Naive thymus-derived CD4-positive, alpha-beta T cell (primary cell): ENCODE measurements at places on chromosomes 3 and 15.
A peak's percentile ranks its signal among the peaks of the same experiment; 100 is the strongest.

- no peak for DNase-seq
Observed at GRCh38 chr3:147875498-147875897, 466.3 kb downstream of the ZIC1 start.

DNA sequence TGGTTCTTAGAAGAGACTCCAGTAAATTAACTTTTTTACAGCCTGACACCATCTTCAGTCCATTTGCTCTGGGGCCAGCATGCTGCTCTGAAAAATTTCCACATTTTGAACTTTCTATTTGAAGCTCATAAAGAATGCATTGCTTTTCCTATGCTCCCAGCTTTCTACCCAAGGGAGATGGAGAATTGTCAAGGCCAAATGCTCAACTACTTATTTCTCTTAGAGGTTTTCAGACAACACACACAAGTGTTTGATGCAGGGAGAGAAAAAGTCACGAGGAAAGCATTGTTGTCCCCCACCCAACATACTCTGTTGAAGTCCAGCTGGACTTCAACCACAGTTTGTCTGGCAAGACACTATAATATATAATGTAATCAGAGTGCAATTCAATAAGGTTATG is 100.3 kb upstream of the CADPS start:
- no peak for DNase-seq

DNA sequence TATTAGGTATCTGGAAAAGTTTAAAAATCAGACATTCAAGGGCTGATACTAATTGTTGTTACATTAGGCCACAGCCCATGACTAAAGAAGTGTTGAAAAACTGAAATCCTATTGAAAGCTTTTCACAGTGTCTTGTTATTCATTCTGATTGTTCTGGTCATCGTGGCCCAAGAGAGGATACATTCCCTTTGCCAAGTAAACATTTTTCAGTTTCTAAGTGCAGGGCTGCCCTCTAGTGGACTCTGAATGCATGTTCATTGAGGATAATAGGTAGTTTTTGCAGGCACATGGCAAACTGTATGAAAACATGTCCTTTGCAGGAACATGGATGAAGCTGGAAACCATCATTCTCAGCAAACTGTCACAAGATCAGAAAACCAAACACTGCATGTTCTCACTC is 181.1 kb downstream of the MYRIP start:
- no peak for DNase-seq

GRCh38 chr3:101998256-101998926 is 149.1 kb downstream of the NFKBIZ start:
- no peak for DNase-seq

GRCh38 chr3:65128346-65128745 is 440.5 kb upstream of the ADAMTS9 start:
- no peak for DNase-seq

GRCh38 chr3:197542741-197543454 is 12.9 kb downstream of the BDH1 start:
- DNase-seq = no peak

DNA sequence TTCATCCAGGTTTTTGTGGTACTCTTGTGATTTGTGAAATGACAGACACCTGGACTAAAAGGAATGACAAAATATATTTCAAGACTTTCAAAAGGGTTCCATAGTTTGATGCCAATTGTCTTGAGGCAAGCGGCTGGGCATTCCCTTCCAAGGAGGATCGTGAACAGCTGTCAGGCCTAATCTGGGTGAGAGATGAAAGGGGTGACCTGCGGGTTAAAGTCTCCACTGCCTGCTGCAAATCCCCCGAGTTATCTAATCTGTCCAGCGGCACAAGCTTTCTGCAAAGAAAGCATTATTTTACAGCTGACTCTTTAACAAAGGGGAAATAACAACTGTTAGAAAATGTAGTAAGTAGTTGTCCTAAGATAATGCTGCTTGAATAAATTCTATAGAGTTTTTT is 128.7 kb upstream of the MB21D2 start:
- DNase-seq = no peak

- DNase-seq = no peak
Observed at GRCh38 chr15:37220949-37221670, 120.8 kb upstream of the MEIS2 start.

DNA sequence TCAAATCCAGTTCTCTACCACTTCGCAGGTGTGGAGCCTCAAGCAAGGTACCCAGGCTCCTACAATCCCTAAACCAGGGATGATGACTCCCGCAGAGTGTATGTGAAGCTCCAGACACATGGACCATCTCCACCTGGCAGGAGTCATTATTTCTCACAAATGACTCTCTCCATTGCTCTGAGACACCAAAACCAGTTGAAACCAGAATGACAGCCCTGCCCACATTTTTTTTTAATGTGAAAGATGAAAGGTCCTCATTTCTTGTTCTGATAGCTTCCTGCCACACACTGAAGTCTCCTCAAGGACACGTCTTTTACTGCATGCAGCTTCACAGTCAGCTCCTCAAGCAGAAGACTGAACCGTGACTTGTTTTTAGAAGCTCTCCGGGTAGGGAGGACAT is 61.4 kb upstream of the ZBTB38 start:
- DNase-seq = peak; percentile 73

DNA sequence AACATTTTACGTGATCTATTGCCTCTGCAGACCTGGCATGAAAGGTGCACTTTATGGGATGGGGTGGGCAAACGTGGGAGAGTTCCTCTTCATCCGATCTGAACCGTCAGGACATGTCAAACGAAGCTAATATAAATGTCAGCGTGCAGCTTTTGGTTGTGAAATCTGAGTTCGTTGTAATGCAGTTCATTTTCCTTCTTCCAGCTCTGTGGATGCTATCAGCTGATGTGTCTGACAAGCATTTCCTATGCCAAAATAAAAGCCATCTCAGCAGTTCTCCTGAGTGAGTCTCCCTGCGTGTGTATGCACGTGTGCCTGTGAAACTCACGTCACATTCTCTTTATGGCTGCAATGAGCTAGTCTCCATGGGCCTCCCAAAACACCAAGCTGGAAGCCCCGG is 512.3 kb downstream of the MCTP2 start:
- no peak for DNase-seq

GRCh38 chr3:112360561-112360960 is 27.6 kb downstream of the CD200 start:
- no peak for DNase-seq

DNA sequence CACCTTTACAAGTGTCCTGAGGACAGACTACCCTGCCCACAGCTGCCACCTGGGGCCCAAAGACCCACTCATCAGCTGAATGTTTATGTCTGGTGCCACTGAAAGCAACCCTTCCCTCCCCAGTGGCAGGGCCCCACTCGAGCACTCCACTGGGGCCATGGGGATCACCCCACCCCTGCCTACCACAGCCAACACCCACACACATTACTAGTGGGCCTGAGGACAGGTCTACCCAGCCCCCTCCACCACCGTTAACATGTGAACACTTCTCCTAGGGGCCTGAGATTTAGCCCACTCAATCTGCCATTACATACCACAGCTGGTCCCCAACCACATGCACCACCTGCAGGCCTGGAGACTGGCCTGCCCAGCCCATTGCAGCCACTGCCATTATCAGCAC is 52.3 kb downstream of the ADAM10 start:
- DNase-seq = no peak

DNA sequence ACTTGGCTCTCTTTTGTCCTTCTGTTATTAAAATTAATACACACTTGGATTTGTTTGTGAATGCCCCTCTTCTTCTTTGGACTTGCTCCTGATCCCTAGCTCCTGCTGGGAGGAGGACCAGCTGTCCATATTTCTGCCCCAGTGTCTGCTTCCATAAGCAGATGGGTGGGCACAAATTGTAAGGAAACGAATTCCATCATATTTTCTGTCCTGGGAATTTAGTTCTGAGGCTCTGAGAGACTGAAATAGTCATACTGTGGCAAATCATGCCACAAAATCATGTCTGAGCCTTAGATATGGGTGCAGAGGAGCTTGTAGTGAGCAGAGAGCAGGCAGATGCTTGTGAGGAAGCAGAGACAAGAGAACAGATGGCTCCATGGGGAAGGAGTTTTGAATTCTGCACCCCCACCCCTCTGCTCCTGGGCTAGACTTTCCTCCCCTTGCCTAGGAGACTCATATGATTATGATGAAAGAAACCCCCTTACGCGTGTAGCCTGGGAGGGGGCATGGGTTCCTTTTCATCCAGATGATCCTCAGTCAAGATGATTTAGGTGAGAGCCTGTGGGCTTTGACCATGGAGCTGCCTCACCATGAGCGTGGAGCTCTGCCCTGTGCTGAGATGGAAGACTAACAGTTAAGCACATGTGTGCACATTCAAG is 50.6 kb downstream of the SV2B start:
- DNase-seq = no peak

DNA sequence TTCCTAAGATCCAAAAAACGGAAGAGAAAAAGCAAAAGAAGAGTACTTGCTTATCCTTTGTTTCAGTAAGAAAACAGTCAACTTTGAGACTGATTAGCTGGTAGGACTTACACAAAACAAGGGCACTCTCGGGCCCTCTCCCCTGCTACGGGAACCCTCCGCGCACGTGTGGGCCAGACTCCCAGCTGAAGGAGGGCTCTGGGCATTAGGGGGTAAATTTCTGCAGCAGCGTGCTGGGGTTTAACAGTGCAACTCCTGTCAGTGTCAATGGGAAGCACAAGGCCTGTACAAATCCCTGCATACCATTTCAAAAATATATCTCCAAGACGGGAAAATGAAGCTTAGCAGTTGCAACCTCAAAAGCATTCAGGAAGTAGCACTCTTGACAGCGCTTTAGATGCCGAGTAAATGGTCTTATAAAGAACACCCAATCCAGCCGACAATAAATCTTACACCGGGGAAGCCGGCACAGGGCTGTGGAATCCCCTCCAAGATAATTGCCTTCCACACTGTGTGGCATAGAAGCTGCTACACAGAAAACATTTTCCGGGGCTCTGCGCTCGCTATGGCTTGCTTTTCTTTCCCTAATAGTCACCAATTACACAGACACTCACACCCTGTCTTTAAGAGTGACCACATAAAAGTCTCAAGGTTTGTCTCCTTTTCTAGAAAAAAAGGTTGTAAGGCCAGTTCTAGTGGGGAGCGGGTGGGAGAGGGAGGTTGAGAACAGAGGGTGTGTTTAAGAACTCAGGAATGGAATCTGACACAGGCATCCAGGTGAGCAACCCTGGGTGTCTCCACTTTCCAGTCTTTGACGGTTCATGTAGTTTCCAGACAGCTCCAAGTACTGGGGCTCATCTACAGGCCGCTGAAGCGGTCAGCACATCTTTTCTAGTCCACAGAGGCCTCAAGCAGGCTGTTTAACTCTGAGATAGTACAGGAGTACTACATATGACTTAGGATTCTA is 512.7 kb downstream of the FOXP1 start:
- no peak for DNase-seq

GRCh38 chr3:11560746-11561145 is 83.0 kb downstream of the VGLL4 start:
- DNase-seq = no peak

GRCh38 chr15:48899793-48900192 is 21.9 kb downstream of the EID1 start:
- no peak for DNase-seq

DNA sequence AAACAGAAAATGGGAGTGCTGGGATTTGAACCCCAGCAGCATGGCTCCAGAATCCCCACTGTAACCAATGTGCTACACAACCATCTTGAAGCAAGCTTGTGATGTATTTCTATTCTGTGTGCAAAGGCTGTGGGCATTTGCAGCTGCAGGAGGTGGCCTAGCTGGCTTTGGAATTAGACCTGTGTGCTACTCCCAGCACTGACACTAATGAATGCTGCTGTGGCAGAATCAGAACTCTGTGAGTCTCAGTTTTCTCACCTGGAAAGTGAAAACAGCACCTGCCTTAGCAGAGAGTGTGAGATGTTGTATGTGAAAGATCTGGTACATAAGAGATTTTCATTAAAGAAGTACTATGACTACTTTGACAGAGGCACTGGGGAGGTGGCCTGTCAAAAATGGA is 21.5 kb upstream of the SMAD6 start:
- no peak for DNase-seq

DNA sequence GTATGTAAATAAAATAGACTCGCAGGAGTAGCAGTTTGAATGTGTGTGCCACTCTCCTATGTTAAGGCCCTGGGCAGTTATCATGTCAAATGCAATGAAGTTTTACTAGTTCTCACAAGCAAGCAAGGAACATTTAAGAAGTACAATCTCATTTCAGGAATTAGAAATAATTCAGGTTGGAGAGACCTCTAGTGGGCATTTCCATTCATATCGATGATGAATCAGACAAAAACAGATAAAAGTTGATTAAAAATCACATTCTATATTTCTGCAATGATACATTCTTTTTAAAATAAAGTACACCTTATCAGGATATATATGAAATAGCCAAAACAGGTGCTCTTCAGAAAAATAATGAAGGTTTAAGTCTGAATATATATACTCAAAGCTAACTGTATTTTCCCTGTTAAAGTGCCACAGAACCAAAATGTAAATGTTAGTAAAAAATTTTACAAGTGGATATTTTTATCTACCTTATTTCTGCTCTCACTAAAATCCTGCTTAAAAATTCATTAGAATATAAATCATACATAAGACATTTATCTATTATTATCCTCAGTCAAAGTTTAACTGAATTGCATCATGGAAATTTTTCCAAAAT is 492.4 kb upstream of the FRG2C start:
- DNase-seq = no peak

DNA sequence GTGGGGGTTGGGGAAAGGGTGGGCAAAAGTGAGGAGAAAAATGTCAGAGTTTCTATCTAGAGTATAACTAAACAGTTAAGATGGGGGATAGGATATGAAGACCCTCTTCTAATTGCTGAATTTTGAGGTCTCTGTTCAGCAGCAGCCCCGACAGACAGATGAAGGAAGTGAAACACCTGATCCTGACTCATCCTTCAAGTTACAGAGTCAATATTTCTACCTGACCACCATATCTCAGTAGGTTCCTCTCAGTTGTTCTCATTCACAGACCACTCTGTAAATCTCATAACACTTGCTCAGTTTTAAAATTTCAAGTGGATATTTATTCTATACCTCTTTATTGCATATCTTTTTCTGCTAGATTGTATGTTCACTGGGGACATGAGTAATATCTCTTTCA is 69.5 kb downstream of the CCDC54 start:
- DNase-seq = no peak

DNA sequence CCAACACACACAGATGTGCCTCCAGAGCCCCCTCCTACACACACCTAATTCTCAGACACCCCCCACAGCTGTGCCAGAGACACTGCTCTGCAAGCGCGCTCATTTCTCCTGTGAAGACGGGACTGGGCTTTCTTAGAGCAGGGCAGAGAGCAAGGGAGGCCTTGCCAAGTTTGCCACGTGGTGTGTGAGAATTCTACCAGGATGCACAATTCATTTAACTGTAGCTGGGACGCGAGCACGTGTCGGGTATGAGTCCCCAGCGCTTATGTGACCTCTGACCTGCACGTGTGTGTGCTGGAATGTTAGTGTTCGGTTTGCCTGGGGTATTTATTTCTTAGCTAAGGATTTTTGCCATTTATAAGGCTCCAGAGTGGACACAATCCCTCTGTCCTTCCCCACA is 37.0 kb downstream of the FEM1B start:
- no peak for DNase-seq

GRCh38 chr15:60679256-60679655 is 200.3 kb upstream of the ICE2 start:
- no peak for DNase-seq

GRCh38 chr3:72547183-72547582 is 301.1 kb downstream of the SHQ1 start:
- no peak for DNase-seq

GRCh38 chr3:85800676-85801075 is 841.9 kb downstream of the CADM2 start:
- no peak for DNase-seq

- no peak for DNase-seq
Observed at GRCh38 chr15:84949043-84949442, 32.6 kb upstream of the PDE8A start.
